A549 treated with DMSO at 1 μM for 4 hours (cell line): ENCODE measurements at places on chromosomes 2 and 18. TPM values are rescaled to one million over a fixed set of nuclear protein-coding genes. Genes with fewer than 3 reads are reported as not detected.

The SERPINB7 gene
- 1.5 to 2.9 TPM (median 2.9 TPM) in 5 replicates for total RNA-seq

The MARCHF4 gene
- total RNA-seq: 58.8 to 70.6 TPM (median 63.7 TPM) in 5 replicates

The NABP1 gene
- total RNA-seq: 12.0 to 16.4 TPM (median 14.7 TPM) in 5 replicates

The SEMA4F gene
- 8.6 to 13.7 TPM (median 11.2 TPM) in 5 replicates for total RNA-seq

The RDH14 gene
- total RNA-seq: 34.9 to 45.2 TPM (median 38.0 TPM) in 5 replicates

The SCN7A gene
- not detected in 5 replicates for total RNA-seq

The EFR3B gene
- total RNA-seq: 15.9 to 17.9 TPM (median 16.8 TPM) in 5 replicates

The STAT4 gene
- 2.7 to 3.8 TPM (median 3.5 TPM) in 5 replicates for total RNA-seq

The OXER1 gene
- not detected in 5 replicates for total RNA-seq

The RAX gene
- not detected in 5 replicates for total RNA-seq

The LYG2 gene
- total RNA-seq: not detected in 5 replicates

The MREG gene
- total RNA-seq: 4.7 to 6.4 TPM (median 5.2 TPM) in 5 replicates

The CD207 gene
- total RNA-seq: not detected in 5 replicates

The TTR gene
- total RNA-seq: 0.16 to 0.41 TPM in 2 of 5 replicates, not detected in the others

The SERPINE2 gene
- total RNA-seq: 190 to 262 TPM (median 218 TPM) in 5 replicates

The SAG gene
- total RNA-seq: not detected in 5 replicates

The TFCP2L1 gene
- 0.78 to 0.94 TPM (median 0.89 TPM) in 5 replicates for total RNA-seq

The LRRC30 gene
- total RNA-seq: not detected in 5 replicates

The ZNF638 gene
- total RNA-seq: 62.8 to 76.6 TPM (median 72.2 TPM) in 5 replicates

The MEP1B gene
- total RNA-seq: 0.03 to 0.15 TPM (median 0.07 TPM) in 5 replicates

The GRB14 gene
- total RNA-seq: 3.1 to 7.6 TPM (median 5.6 TPM) in 5 replicates

The INHBB gene
- 13.4 to 20.3 TPM (median 16.0 TPM) in 5 replicates for total RNA-seq

The ABCG5 gene
- total RNA-seq: not detected in 5 replicates

The RGPD4 gene
- 0.02 to 0.08 TPM (median 0.05 TPM) in 4 of 5 replicates, not detected in the other for total RNA-seq

The CCDC195 gene
- not detected in 5 replicates for total RNA-seq

The EFEMP1 gene
- total RNA-seq: 30.5 to 51.4 TPM (median 45.1 TPM) in 5 replicates

The ABCG8 gene
- not detected in 5 replicates for total RNA-seq

The NCKAP5 gene
- 0.76 to 1.7 TPM (median 1.3 TPM) in 5 replicates for total RNA-seq

The CD28 gene
- not detected in 5 replicates for total RNA-seq

The VAMP5 gene
- total RNA-seq: 0.15 TPM in 1 of 5 replicates, not detected in the others

The TXNDC2 gene
- 0.05 to 0.38 TPM (median 0.17 TPM) in 5 replicates for total RNA-seq

The POLR1A gene
- total RNA-seq: 21.1 to 30.1 TPM (median 29.9 TPM) in 5 replicates

The SNTG2 gene
- total RNA-seq: not detected in 5 replicates

The DES gene
- 0.08 to 0.09 TPM in 2 of 5 replicates, not detected in the others for total RNA-seq

The BBS5 gene
- 5.6 to 6.3 TPM (median 6.0 TPM) in 5 replicates for total RNA-seq

The CHRND gene
- not detected in 5 replicates for total RNA-seq

The ACOXL gene
- not detected in 5 replicates for total RNA-seq

The SERPINB3 gene
- total RNA-seq: 0.10 to 0.18 TPM (median 0.13 TPM) in 4 of 5 replicates, not detected in the other
